Activated CD8-positive, alpha-beta T cell treated with anti-CD3 and anti-CD28 coated beads for 36 hours (primary cell): ENCODE measurements at places on chromosomes 13 and 19.

DNA sequence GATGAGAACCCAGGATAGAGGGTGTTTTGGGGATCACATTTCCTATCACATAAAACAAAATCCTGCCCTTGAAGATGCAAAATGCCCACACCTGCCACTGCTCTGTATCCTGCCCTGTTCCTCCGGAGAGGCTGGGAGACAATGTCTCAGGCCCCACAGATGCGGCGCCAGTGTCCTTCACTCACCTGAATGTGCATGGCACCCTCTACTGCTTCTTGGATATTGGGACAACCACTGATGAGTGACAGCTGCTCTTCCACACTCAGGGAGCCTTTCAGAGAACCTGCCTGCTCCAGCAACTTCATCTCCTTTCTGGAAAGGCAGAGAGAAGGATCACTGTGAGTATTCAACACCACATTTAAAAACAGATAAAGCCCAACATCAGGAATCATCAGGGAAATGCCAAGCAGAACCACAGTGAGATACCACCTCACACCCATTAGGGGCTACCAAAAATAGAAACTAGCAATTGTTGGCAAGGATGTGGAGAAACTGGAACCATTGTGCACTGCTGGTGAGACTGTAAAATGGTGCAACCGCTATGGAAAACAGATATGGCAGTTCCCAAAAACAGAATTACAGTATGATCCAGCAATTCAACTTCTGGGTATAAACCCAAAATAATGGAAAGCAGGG lies 36.4 kb downstream of the CRYL1 start:
- no peak for DNase-seq
- peaks cover 1% of the 10 kb centered on the region for H3K36me3 ChIP-seq
- no peaks in the 10 kb centered on the region for H3K27me3 ChIP-seq
- H3K4me3 ChIP-seq = no peak overlapping the region

GRCh38 chr13:107568181-107568580 lies 647.2 kb downstream of the LIG4 start:
- H3K36me3 ChIP-seq = no peaks in the 10 kb centered on the region
- no peaks in the 10 kb centered on the region for H3K27me3 ChIP-seq
- no peak overlapping the region for H3K27ac ChIP-seq

DNA sequence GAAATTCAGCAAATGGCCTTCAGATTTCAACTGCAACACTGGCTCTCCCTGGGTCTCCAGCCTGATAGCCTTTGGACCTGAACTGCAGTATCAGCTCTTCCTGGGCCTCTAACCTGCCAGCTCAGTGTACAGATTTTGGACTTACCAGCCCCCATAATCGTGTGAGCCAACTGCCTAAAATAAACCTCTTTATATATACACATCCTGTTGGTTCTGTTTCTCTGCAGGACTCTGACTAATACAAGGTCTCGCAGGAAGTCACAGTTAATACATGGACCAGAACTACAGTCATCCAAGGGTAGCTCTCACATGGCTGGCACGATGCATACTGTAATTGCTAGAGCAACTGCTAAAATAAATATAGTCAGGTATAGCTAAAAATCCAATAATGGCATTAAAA lies 85.1 kb downstream of the KATNAL1 start:
- H3K4me1 ChIP-seq = peaks cover 16% of the 10 kb centered on the region
- peaks cover 26% of the 10 kb centered on the region for H3K36me3 ChIP-seq
- DNase-seq = no peak
- no peaks in the 10 kb centered on the region for H3K27me3 ChIP-seq
- H3K27ac ChIP-seq = no peak overlapping the region
- H3K4me3 ChIP-seq = no peak overlapping the region

DNA sequence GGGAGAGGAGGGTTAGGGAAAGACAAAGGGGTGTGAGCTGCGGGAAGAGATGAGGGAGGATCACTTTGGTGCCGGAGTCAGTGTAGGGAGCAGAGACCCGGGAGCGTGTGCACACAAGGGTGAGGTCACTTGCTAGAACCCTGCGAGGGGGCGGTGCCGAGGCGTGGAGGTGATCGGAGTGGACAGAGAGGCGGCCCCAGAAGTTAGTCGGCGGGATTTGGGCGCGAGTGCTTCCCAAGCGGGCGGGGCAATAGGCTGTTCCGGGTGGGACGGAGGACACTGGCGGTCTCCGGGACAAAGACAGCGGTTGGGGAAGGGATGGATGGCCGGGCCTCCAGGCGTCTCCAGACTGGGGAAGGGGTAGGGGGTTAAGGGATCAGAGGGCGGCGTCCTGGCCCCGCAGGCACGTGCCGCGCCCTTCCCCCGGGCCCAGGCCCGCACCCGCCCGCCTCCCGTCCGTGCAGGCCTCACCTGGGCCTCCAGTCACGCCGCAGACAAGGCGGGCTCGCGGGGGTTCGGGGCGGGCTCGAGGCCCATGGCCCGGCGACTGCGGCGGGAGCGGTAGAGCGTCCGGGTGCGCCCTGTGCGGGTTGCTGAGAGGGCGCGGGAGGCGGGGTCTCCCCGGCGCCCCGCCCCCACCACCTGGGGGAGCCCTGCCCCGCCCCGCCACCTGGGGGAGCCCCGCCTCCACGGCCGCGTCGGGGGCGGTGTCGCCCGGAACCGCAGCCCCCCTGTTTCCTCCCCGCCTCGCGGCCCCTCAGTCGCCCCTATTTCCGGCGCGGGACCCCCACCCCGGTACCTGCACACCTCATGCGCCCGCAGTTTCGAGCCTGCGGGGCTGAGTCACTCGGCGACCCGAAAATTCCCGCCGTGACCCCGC lies at the start of gene LPAR2:
Gene LPAR2, minus strand, starts transcription at position 600 of the 880 bp plus-strand sequence. CDS start 945 bp downstream, outside the sequence.
- H3K27me3 ChIP-seq = no peaks in the 10 kb centered on the region
- DNase-seq = peak; percentile 79
- H3K4me3 ChIP-seq = peak within 1 kb of the TSS; percentile 85
- peaks cover 24% of the 10 kb centered on the region for H3K4me1 ChIP-seq
- H3K36me3 ChIP-seq = peaks cover 39% of the 10 kb centered on the region
- H3K27ac ChIP-seq = peak within 1 kb of the TSS; percentile 94

- no peak overlapping the region for H3K4me3 ChIP-seq
- no peak overlapping the region for H3K27ac ChIP-seq
- peaks cover 4% of the 10 kb centered on the region for H3K27me3 ChIP-seq
- DNase-seq = no peak
- H3K36me3 ChIP-seq = no peaks in the 10 kb centered on the region
These were observed 3.6 kb upstream of the KMT5C start for GRCh38 chr19:55336101-55336500.

GRCh38 chr13:58004751-58005150 lies 373.2 kb downstream of the PCDH17 start:
- H3K36me3 ChIP-seq = no peaks in the 10 kb centered on the region
- H3K4me3 ChIP-seq = no peak overlapping the region
- H3K4me1 ChIP-seq = no peaks in the 10 kb centered on the region
- no peak for DNase-seq
- no peaks in the 10 kb centered on the region for H3K27me3 ChIP-seq
